ENCODE measurements at places on chromosomes 11 and 22. TPM values are rescaled to one million over a fixed set of nuclear protein-coding genes. Genes with fewer than 3 reads are reported as not detected.

GRCh38 chr11:93969925-93970922 is 50.9 kb upstream of the HEPHL1 start:
- no peak for DNase-seq

DNA sequence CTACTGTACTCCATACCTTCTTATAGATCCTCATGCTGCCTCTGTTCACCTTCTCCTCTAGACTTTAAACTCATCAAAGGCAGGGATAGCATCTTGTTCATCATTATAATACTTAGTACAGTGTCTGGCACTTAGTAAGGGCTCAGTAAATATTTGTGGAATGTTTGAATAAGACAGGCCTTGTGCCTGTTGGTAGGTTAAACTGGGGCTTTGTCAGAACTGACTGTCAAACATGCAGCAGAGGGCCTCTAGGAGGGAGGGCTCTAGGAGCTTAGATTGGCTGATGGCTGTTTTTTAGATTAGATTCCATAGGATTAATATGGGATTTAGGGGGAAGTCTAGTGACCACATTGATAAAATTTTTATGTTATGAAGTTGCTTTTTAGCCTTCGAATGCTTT is 70.8 kb downstream of the RNF169 start:
- DNase-seq = no peak

GRCh38 chr22:36171941-36172340 is 11.4 kb upstream of the APOL3 start:
- DNase-seq = no peak

DNA sequence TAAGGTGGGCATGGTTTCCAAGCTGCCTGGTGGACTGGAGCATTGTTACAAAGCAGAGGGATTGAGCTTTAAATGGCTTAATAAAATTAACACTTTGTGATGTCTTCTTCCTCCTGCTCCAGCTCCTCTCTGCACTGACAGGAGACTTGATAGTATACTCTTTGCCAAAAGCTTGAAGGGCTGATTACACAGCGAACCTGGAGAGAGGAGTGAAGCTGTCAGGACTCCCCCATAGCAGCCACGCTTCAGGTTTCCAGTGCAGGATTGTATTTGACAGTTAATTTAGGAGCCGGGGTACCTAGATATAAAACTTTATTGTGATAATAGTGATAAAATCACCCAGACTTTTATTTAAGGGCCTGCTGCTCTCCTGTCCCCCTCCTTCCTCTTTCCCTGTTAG is 50.0 kb downstream of the TRIM44 start:
- DNase-seq = no peak

DNAJB7 gene
- total RNA-seq = not detected

KRTAP5-7 gene
- total RNA-seq = 0.19 TPM

DGCR6 gene
- total RNA-seq = 0.92 TPM

MMP20 gene
- not detected for total RNA-seq

Measured in liver (tissue), 10 donors.